ENCODE measurements at places on chromosomes 16 and 17.

GRCh38 chr16:50201787-50202186 is 48.7 kb downstream of the TENT4B start:
- no peak for DNase-seq

DNA sequence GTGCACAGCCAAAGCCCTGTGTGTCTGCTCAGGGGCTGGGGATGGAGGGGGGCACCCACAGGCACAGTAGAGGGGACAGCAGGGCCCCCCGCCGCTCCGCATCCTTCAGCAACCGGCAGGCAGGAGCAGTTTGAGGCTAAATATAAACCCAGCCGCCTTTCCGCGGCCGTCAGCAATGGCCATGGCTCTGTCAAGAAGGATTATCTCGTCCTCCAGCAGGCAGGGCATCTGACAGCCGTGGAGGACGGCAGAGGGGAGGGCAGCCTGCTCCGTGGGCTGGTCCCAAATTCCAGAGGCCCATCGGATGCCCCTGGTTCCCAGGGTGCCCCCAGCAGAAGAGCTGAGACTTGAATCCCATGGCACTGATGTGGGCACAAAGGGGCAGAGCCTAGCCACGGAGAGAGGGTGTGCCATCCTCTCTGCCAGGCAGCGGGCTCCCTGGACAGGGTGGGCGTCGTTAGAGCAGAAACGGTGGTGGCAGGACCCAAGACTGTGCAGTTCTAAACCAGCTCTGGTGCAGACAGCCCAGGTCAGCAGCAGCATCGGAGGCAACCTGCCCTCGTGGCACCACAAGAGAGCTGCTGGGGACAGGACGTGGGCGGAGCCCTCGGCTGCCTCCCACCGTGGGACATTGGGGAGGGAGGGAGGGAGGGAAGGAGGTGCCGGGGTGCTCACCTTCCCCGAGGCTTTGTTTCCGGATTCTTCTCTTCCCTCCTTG is 198.8 kb upstream of the CIBAR2 start:
- peak; percentile 48 for DNase-seq

GRCh38 chr16:23362460-23363317 is 60.6 kb downstream of the SCNN1B start:
- no peak for DNase-seq

- no peak for DNase-seq
Measured at GRCh38 chr16:78116946-78117345, 17.5 kb downstream of the WWOX start.

GRCh38 chr16:79805621-79806020 is 205.1 kb upstream of the MAF start:
- no peak for DNase-seq

DNA sequence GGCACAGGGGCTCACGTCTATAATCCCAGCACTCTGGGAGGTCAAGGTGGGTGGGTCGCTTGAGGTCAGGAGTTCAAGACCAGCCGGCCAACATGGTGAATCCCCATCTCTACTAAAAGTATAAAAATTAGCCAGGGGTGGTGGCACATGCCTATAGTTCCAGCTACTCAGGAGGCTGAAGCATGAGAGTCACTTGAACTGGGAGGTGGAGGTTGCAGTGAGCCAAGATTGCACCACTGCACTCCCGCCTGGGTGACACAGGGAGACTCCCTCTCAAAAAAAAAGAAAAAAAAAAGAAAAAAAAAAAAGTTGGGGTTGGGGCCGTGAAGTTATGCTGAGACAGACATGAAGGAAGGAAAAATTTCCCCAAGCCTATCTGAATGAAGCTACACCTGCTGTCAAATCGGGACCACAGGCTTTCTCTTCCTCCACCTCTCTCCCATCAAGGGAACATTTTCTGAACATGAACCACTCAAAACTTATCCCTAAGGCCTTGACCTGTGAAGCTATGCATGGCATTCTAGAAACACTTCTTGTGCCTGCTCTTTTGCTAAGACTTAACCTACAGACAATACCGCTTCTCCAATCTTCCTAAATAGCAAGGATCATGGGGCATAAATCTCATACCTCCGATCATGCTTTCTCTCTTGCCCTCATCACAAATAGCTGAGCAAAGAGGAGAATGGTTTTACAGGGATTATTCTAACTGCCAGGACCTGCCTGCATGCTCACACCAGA is 88.6 kb downstream of the CYTH1 start:
- no peak for DNase-seq

DNA sequence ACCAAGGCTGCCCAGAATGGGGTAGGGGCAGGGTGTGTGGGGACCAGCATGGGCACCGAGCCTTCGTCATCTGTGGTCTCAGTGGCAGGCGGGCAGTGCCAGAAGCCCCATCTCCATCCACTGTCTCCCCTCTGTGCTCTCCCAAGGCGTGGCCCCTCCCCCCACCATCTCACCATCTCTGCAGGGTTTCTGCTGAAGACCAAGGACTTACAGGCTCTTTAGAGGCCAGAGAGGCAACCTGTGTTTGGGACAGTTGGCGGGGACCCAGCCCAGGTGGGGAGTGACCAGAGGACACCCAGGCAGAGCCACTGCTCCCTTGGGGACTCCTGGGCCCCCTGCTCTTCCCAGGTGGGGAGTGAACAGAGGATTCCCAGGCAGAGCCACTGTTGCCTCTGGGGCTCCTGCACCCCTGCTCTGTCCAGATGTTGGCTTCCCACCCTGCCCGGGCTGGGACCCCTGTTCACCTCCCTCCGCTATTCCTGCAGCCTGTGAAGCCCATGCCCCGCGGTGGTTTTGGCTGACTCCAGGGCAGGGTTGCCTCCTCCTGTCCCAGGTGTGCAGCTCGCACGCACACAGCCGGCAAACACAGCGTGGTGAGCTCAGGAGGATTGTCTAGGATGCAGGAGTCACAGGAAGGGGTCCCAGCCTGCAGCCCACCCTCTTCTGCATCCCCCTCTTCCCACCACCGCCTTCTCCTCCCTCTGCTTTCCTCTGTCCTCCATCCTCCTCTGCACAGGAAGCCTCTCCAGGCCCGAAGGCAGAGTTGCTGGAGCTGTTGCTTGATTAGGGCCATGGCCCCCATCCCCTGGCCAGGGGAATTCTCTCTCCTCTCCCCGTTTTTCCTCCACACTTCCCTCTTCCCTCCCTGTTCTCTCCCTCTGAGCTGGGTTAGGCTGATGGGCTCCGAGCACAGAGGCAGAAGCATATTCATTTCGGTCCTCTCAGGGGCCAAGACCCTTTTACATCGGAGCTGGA is 45.0 kb downstream of the SLC7A5 start:
- DNase-seq: no peak

DNA sequence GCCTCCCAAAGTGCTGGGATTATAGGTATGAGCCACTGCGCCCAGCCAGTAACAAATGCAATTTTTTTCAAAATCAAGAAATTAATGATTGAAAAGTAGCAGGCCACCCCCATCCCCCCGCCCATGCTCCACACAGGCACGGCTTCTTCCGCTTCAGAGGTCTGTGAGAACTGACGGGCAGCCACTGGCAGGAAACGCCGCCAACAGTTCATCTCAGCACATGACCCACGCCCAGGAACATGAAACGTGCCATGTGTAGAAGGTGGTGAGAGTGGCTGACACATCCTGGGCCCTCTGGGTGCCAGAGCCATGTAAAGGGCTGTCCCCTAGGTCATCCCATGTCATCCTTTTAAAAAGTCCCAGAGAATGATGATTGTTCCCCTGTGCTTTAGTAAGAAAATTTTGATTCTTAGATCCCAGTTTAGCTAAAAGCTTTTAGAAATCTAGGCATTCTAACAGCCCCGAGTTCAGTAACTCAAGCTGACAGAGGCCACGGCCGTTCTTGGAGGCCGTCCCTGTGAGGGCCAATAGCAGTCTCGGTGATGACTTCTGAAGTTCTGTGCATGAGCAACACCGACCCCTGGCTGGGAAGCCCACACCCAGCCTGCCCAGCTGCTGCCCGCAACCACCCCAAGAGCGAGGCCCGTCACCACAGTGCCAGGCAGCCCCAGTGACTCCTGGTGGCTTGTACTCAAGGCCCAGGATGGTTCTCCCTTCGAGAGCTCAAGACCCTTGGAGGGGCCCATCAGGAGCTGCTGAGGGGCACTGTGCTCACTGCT is 52.1 kb downstream of the KLHDC4 start:
- DNase-seq: peak; percentile 63

GRCh38 chr16:8548166-8548565 is 42.1 kb downstream of the TMEM114 start:
- DNase-seq: no peak

GRCh38 chr17:75872434-75873351 is 5.7 kb downstream of the TRIM47 start:
- DNase-seq: peak; percentile 80

GRCh38 chr16:81975637-81976036 is 35.6 kb downstream of the SDR42E1 start:
- DNase-seq: no peak

DNA sequence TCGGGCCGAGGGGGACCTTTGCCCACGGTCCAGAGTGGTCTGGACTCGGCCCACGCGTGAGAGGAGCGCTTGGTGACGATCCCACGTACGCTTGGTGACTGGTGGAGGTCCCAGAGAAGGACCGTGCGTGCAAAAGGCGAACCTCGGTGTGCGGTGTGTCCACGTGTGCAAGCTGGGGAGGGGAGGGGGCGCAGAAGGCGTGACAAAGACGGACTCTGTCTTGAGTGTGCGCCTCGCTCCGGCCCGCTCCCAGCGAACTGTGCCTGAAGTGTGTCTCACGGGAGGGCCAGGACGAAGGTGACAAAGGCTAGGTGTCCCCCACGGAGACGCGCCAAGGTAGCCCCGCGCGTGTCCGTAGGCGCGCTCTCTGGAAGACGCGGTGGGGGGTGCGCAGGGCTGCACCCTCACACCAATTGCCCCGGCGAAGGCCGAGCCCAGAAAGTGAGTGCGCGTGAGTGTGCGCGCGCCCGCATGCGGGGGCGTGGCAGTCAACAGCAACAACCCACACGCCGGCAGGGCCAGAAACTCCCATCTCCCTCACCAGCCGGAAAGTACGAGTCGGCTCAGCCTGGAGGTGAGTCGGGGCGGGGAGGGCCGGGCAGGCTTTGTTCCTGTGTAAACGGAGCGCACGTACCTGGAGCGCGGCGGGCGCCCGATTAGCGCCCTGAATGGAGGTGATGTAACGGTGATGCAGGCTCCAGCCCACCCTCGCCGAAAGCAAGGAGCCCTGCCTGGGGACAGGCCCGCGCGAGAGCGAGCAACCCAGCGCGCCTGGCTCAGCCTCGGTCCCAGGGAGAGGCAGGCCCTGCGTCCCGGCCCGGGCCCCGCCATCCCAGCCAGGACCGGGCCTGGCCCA is at the start of gene GPRC5C:
GPRC5C (plus strand) TSS at position 521 of the 856 bp plus-strand sequence. CDS start 7,689 bp downstream, outside the sequence.
- no peak for DNase-seq

GRCh38 chr17:78960928-78961327 is 18.8 kb downstream of the LGALS3BP start:
- DNase-seq: no peak

DNA sequence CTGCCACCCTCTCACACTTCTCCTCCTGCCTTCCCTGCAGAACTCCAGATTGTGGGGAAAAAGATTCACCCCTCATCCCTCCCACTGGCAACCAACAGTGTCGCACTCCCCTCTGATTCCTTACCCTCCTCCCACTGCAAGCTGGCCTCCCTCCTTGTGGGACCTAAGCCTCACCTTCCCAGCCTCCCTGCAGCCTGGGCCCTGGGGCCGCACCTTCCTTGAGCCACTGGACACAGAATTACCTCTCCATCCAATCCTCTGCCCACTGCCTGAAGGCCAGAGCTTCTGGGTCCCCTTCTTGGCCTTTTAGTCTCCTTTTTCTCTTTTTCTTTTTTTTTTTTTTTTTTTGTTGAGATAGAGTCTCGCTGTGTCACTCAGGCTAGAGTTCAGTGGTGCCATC is 33.9 kb downstream of the NGFR start:
- DNase-seq: no peak

All from CD4-positive, alpha-beta T cell treated with Interleukin-6 at 100 ng/mL for 8 hours (primary cell).